ENCODE measurements at places on chromosomes 6 and 20.

GRCh38 chr6:75208298-75209183, 2.7 kb upstream of the COL12A1 start:
- peaks cover 13% of the 10 kb centered on the region for H3K4me1 ChIP-seq
- peak; percentile 83 for DNase-seq
- no peaks in the 10 kb centered on the region for H3K36me3 ChIP-seq
- no peaks in the 10 kb centered on the region for H3K27me3 ChIP-seq
- H3K4me3 ChIP-seq = no peak overlapping the region

DNA sequence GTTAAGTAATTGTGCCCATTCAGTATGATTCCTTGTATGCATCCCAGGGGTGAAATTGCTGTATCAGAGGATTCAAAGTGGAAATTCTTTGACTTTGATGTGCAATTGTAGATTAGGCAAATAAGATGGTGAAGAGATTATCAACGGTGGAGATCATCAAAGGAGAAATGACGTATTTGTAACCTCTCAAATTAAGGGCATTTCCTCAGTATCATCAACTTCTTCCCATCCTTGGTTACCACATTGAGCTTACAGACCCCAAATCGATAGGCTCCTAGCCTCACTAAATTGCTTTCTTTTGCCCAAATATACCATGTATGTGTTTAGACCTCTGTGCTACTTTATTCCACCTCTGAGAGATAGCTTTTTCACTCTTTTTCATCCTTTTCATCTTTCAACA, 213.1 kb upstream of the ZFP64 start:
- no peaks in the 10 kb centered on the region for H3K36me3 ChIP-seq
- H3K4me1 ChIP-seq = no peaks in the 10 kb centered on the region
- H3K27ac ChIP-seq = no peak overlapping the region

DNA sequence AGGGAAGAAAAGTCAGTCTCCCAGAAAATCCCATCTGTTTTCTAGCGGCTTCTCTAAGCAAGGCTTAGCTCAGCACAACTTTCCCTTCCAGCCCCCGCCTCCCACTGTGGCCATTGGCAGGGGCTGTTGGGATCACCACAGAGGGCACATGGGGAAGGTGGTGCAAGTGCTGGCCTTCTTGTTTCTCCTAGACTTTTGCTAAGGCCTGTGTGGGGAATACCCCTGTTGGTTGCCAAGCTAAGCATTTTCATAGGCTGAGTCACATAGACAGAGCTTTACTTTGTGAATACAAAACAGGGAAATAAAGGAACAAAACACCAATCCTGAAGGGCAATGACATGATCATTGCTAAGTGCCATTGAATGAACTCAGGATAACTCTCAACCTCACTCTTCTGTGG, 32.4 kb upstream of the TIAM2 start:
- H3K36me3 ChIP-seq = no peaks in the 10 kb centered on the region
- H3K27ac ChIP-seq = peak overlapping the region; percentile 46
- no peak for DNase-seq
- peaks cover 37% of the 10 kb centered on the region for H3K4me1 ChIP-seq
- no peak overlapping the region for H3K4me3 ChIP-seq

DNA sequence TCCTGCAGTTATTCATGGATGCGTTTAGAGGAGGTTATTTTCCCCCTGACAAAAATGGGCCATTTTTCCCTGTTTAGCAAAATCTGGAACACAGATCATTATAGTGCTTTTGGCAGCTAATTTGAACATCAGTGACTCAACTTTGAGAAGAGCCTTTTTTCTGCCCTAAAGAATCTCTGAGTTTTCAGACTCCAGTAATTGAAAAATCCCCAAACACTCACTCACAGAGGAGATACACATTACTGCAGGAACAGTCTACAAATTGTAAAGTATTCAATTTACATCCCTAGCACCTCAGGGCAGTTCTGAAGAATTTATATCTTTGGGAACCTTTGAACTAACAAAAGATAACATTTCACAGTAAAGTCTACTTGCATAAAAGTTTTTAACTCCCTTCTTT, 966.6 kb upstream of the SLC35B3 start:
- no peak overlapping the region for H3K4me3 ChIP-seq
- no peaks in the 10 kb centered on the region for H3K36me3 ChIP-seq
- DNase-seq = no peak
- no peak overlapping the region for H3K27ac ChIP-seq
- H3K4me1 ChIP-seq = peaks cover 32% of the 10 kb centered on the region

DNA sequence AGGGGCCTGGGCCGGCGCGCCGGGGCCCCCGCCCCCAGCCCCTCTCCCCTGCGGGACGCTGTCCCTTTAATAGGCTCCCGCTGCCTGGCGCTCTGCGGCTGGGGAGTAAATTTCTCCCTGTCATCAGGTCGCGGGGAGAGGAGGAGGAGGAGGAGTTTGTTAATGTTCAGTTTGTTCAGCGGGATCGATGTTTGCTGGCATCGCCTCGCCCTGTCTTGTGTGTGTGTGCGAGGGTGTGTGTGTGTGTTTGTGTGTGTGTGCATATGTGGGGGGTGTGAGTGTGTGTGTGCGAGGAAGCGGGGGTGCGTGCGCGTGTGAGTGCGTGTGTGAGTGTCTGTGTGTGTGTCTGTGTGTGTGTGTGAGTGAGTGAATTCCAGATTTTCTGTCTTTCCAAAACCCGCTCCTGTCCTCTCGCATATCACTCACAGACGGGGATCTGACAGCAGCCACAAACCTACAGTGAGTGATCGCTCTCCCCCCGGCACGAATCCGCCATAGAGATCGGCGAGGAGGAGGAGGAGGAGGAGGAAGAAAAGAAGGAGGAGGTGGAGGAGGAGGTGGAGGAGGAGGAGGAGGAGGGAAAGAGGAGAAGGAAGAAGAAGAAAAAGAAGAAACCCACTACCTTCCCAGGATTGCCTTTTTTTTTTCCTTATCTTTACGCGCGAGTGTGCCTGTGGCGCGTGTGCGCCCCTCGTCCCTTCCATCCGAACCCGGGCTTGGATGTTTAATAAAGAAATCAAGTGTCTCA, at the start of gene TSHZ2:
Gene TSHZ2 (plus strand): TSS at position 169 of the 748 bp plus-strand sequence. CDS start 936 bp downstream, outside the sequence.
- 0 out of 2 replicates have a peak, but pooled peaks cover 1% of the 10 kb centered on the region for H3K27me3 ChIP-seq
- no peaks in the 10 kb centered on the region for H3K36me3 ChIP-seq
- peak within 1 kb of the TSS; percentile 6 for H3K4me3 ChIP-seq
- H3K27ac ChIP-seq = peak within 1 kb of the TSS; percentile 0
- H3K4me1 ChIP-seq = peaks cover 5% of the 10 kb centered on the region

GRCh38 chr6:163390770-163391169, 23.7 kb upstream of the QKI start:
- H3K4me1 ChIP-seq = no peaks in the 10 kb centered on the region
- H3K36me3 ChIP-seq = no peaks in the 10 kb centered on the region
- H3K27ac ChIP-seq = no peak overlapping the region
- no peaks in the 10 kb centered on the region for H3K27me3 ChIP-seq

GRCh38 chr20:63903796-63904561, 9.1 kb downstream of the DNAJC5 start:
- H3K4me3 ChIP-seq = no peak overlapping the region
- peaks cover 4% of the 10 kb centered on the region for H3K36me3 ChIP-seq
- peak overlapping the region; percentile 39 for H3K27ac ChIP-seq
- H3K27me3 ChIP-seq = no peaks in the 10 kb centered on the region
- no peak for DNase-seq
- H3K4me1 ChIP-seq = peaks cover 23% of the 10 kb centered on the region

- no peak for DNase-seq
- H3K4me1 ChIP-seq = 0 out of 2 replicates have a peak, but pooled peaks cover 6% of the 10 kb centered on the region
- H3K27ac ChIP-seq = no peak overlapping the region
- peak overlapping the region; percentile 72 for H3K4me3 ChIP-seq
- peaks cover 2% of the 10 kb centered on the region for H3K36me3 ChIP-seq
These were observed 1.1 kb downstream of the TPX2 start for GRCh38 chr20:31740208-31740607.

GRCh38 chr6:54262499-54262898, 45.7 kb upstream of the TINAG start:
- H3K27me3 ChIP-seq = no peaks in the 10 kb centered on the region
- H3K27ac ChIP-seq = no peak overlapping the region
- H3K4me1 ChIP-seq = 0 out of 2 replicates have a peak, but pooled peaks cover 10% of the 10 kb centered on the region
- DNase-seq = no peak
- no peak overlapping the region for H3K4me3 ChIP-seq

DNA sequence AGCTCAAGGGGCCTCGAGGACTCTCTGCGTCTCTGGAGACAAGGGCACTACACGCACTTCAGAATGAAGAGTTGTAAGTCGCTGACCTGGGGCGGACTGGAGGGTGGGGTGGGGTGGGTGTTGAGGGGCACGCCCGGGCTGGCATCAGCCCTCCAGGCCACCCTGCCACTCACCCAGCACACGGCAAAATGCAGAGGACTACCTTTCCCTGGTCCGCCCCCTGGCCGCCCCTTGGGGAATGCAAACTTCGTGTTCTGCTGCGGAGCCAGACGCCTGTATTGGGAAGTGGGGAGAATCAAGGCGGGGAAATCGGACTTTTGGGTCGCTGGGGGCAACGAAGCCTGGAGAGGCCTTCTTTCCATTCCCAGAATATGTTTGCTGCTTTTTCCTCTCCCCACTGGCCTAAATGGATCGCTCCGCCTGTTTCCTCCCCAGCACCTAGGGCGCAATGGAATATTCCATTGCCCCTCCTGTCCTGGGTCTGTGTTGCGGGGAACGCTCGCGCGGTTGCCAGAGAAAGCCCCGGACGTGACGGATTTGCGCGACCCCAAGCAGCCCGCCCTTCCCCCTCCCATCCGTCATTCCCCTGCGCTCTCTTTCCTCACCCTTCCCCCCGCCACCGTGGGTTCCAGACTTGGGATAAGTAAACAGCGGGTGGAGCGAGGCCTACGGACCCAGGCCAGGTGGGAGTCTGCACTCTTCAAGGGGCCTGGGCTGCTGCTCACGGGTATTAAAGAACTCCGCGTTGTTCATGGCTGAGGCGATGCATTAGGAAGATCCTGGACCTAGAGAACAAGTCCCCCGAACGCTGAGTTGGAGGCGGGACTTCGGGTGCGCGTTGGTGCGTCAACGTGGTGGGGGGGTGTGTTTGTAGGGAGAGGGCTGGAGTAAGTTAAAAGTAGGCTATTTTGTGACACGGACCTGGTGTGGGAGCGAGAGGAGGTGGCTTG, at the start of gene PPT2:
Gene PPT2 (plus strand): TSS at position 578 of the 950 bp plus-strand sequence. CDS start 454 bp downstream, outside the sequence.
- peak within 1 kb of the TSS; percentile 96 for H3K27ac ChIP-seq
- peak; percentile 86 for DNase-seq
- no peaks in the 10 kb centered on the region for H3K27me3 ChIP-seq

- H3K27me3 ChIP-seq = no peaks in the 10 kb centered on the region
- H3K4me1 ChIP-seq = no peaks in the 10 kb centered on the region
- H3K27ac ChIP-seq = no peak overlapping the region
- no peaks in the 10 kb centered on the region for H3K36me3 ChIP-seq
- DNase-seq = no peak
- no peak overlapping the region for H3K4me3 ChIP-seq
These were observed 339.6 kb upstream of the PRDM1 start for GRCh38 chr6:105746509-105746908.

DNA sequence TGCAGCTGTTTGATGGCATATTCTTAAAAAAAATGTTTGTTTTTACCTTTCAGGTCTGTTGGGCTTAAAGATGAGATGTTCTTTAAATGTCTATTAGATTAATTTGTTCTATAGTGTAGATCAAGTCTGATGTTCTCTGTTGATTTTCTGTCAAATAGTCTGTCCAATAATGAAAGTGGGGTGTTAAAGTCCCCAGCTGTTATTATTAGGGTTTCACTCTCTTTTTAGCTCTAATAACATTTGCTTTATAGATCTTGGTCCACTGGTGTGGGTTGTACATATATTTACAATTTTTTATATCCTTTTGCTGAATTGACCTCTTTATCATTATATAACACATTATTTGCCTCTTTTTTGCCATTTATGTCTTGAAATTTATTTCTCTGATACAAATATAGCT, 11.0 kb upstream of the ZNF337 start:
- H3K4me3 ChIP-seq = no peak overlapping the region
- peaks cover 5% of the 10 kb centered on the region for H3K4me1 ChIP-seq
- H3K36me3 ChIP-seq = no peaks in the 10 kb centered on the region
- no peak overlapping the region for H3K27ac ChIP-seq
- no peak for DNase-seq
- no peaks in the 10 kb centered on the region for H3K27me3 ChIP-seq

DNA sequence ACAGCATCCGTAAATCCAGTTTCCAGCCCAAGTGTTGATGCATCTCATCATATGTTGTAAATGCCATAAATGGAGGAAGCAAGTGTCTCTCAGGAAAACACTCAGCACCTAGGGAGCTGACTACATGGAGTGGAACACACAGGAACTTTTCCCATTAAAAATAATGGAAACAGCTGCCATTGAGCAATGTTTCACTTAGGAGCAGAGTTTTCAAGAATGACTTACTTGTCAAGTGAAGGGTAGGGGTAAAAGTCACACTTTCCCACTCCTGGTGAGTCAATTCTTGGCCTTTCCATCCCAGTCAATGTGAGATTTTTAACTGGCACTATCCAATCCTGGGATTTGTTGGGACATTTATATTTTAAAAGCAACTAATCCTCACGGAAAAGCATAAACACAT, 119.4 kb upstream of the ASF1A start:
- no peak overlapping the region for H3K4me3 ChIP-seq
- H3K27me3 ChIP-seq = no peaks in the 10 kb centered on the region
- no peak overlapping the region for H3K27ac ChIP-seq
- H3K4me1 ChIP-seq = no peaks in the 10 kb centered on the region
- no peak for DNase-seq
- no peaks in the 10 kb centered on the region for H3K36me3 ChIP-seq

GRCh38 chr6:27547157-27548075, 74.5 kb upstream of the ZNF184 start:
- H3K36me3 ChIP-seq = no peaks in the 10 kb centered on the region
- DNase-seq = peak; percentile 62
- peak overlapping the region; percentile 40 for H3K4me3 ChIP-seq
- H3K4me1 ChIP-seq = peaks cover 4% of the 10 kb centered on the region
- no peaks in the 10 kb centered on the region for H3K27me3 ChIP-seq

GRCh38 chr6:27158316-27158643, 89.2 kb upstream of the PRSS16 start:
- H3K27me3 ChIP-seq = no peaks in the 10 kb centered on the region
- H3K4me1 ChIP-seq = 0 out of 2 replicates have a peak, but pooled peaks cover 6% of the 10 kb centered on the region

DNA sequence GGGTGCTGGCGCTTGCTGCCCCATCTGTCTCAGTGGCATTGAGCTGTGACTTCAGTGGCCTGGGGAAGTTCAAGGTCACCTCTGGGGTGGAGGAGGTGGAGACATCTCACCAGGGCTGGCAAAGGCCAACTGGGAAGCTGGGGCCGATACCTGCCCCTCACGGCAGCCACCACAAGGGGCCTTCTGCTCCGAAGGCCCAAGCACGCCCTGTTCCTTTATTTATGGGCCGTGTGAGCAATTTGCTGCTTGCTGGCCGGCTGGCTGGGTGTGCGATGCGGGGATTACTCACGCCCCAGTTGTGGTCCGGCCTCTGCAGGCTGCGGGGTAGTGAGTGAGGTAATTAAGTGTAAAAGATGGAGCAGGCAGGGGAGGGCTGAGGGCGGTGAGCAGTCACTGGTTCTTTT, 13.2 kb upstream of the SCRT2 start:
- peaks cover 1% of the 10 kb centered on the region for H3K27me3 ChIP-seq
- H3K4me1 ChIP-seq = no peaks in the 10 kb centered on the region
- DNase-seq = no peak
- H3K36me3 ChIP-seq = no peaks in the 10 kb centered on the region
- no peak overlapping the region for H3K27ac ChIP-seq
- H3K4me3 ChIP-seq = no peak overlapping the region

DNA sequence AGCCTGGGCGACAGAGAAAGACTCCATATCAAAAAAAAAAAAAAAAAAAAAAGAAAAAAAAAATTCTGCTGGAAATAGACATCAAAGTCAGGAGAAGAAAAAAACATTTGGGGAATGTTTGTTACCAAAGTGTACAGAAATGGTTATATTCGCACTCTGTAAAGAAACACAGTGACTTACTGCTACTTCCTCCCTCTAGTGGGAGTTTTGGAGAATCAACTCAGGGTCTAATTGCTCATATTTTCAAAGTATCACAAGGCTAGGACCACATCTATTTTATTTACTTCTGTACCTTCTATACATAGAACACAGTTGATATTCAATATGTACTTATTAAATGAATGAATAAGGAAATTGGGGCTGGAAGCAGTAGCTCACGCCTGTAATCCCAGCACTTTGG, 24.4 kb downstream of the ARG1 start:
- H3K27ac ChIP-seq = no peak overlapping the region
- H3K36me3 ChIP-seq = no peaks in the 10 kb centered on the region
- no peaks in the 10 kb centered on the region for H3K4me1 ChIP-seq
- peak; percentile 1 for DNase-seq
